Kasumi-1 (cell line): ENCODE measurements at places on chromosomes 2 and 18.

DNA sequence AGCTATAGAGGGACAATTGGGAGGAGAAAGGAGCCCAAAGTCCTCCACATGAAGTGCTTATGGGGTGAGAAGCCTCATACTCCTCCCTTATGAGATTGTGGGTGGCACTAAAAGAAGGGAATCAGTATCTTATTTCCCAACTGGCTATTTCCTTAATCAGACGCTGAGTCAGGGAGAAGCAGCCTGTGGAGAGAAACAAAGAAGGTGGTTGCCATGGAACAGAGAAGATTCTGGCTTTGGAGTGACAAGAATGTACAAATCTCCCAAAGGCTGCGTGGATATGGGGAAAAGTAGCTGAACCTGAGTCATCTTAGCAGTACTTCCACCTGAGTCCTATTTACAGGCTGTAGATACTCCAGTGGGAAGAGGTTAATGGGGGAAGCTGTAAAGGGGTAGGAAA lies 115.8 kb upstream of the CWC22 start:
- no peak for DNase-seq

DNA sequence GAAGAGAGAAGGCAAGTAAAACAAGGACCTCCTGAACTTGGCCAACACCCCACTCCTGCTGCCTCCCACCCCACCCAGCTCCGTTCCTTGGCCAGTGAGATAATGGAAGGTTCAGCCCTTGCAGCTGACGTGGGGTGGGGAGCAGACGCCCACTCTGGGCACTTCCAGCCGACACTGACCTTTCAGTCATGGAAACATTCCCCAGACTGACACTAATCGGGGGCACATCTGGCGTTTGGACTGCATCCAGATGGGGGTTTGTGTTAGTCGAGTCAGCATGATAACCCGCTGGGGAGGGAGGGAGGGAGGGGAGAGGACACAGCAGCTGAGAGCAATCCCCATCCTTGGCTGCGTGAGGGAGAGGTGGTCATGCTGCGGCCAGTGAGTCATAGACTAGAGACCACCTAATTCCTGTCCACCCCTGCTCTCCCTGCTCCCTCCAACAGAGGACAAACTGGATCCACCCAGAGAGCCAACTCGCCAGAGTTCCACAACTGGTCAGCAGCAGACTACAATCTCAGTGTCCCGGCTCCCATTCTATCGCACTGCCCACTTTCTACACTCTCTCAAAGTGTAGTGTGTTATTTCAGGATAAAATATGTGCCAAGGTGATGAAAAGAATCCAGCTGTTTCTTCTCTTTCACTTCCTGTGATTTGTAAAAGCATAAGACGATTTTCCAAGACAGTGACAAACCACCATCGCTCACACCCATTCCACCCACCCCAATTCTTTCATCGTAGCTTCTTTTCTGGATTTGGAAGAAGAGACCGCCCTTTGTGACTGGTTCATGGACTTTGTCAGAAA lies 115.4 kb upstream of the PKDCC start:
- DNase-seq = no peak

DNA sequence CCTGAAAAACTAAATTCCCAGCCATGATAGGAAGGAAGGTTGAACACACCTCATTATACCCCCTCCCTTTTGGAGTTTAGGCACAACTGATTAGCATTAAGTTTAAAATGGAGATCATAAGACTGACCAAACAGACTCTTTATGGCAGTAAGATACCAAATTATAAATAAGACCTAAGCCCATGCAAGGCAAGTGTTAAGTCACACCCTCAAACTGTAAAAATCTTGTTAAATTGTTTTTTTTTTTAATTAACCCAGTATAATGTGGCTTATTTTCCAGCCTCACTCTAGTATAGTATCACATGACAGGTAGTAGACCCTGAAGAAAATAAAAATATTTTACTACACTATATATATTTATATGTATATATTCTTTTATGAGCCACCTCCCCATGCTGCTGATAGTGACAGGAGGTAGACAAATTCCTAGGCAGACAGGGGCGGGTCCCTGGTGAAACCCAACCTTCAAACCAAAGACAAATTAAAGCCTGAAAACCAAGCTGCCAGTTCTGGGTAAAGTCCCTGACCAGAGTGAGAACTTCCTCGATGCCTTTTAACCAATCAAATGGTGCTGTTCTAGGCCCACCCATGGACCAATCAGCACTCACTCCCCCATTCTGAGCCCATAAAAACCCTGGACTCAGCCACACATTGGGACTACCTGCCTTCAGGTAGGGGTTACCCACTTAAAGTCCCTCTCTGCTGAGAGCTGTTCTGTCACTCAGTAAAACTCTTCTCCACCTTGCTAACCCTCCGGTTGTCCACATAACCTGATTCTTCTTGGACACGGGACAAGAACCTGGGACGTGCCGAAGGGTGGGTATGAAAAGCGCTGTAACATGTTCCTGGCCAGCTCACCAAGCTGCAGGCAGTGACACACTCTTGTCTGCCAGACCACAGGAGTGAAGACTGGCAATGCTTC lies 123.9 kb upstream of the B3GNT2 start:
- DNase-seq = no peak

- no peak for DNase-seq
Observed at GRCh38 chr2:239684996-239685395, 284.2 kb upstream of the HDAC4 start.

DNA sequence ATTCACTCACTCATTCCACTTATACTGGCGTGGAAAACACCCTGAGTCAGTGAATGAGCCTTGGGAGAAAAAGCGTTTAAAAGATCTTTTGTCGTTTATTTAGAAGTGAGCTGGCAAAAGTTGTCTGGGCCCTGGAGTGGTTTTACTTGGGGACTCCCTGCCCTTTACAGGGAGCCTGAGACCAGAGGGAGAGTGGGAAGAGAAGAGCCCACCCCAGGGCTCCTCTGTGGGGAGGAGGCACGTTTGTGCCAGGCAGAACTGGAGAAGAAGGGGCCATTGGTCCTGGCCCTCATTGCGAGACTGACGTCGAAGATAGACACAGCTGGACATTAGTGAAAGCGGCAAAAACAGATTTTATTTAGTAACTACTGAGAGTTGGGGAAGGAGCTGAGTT lies 25.7 kb downstream of the DCDC2C start:
- DNase-seq = no peak

- no peak for DNase-seq
Observed at GRCh38 chr2:105865222-105865913, 120.7 kb downstream of the NCK2 start.

- no peak for DNase-seq
Observed at GRCh38 chr2:24237313-24237712, 62.5 kb downstream of the FAM228A start.

DNA sequence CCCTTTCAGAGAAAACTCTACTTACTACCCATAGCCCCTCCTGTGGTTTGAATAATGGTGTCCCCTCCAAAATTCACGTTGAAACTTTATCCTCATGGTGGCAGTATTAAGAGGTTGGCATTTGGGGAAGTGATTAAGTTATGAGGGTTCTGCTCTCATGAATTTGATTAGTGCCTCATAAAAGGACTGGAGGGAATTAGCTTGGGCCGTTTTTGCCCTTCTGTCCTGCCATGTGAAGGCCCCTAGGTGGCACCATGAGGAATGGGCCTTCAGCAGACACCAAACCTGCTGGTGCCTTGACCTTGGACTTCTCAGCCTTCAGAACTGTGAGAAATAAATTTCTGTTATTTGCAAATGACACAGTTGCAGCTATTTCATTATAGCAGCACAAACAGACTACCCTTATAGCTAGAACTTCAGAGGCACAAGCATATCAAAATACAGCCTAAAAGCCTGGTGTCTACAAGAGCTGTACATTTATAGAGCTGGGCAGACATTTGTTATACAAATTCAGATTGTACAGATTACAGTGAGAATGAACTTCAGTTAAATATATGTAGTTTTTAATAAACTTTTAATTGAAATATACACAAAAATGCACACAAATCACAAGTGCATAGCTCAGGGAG lies 2.6 kb upstream of the PTPN2 start:
- DNase-seq = peak; percentile 35

GRCh38 chr2:127014630-127015029 lies 92.3 kb downstream of the BIN1 start:
- DNase-seq = no peak

GRCh38 chr2:59080451-59081181 lies 839.5 kb upstream of the FANCL start:
- DNase-seq = no peak

GRCh38 chr18:45227001-45227742 lies 388.1 kb upstream of the SLC14A2 start:
- DNase-seq = no peak

DNA sequence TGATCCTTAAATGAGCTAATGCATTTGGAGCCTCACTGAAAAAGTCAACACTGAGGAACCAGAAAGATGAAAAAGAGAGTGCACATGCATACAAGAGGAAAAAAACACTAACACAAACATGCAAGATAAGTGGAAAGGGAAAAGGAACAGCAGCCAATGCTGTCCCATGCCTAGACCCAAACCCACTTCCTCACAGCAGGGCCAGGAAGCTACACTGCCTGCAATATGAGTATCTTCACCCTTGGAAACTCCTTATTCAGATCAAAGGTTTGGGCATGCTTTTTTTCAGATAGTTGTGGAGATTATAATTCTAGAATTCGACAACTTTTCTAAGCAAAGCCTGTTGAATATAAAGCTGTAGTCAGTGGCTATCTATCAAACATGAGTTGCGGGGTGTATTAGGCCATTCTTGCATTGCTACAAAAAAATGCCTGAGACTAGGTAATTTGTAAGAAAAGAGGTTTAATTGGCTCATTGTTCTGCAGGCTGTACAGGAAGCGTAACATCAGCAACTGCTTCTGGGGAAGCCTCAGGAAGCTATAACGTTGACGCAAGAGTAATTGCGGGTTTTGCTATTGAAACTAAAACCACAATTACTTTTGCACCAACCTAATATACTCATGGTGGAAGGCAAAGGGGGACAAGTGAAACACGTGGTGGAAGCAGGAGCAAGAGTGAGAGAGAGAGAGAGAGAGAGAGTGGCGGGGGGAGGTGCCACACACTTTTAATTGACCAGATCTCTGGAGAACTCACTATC lies 138.2 kb downstream of the MBD2 start:
- peak; percentile 90 for DNase-seq

DNA sequence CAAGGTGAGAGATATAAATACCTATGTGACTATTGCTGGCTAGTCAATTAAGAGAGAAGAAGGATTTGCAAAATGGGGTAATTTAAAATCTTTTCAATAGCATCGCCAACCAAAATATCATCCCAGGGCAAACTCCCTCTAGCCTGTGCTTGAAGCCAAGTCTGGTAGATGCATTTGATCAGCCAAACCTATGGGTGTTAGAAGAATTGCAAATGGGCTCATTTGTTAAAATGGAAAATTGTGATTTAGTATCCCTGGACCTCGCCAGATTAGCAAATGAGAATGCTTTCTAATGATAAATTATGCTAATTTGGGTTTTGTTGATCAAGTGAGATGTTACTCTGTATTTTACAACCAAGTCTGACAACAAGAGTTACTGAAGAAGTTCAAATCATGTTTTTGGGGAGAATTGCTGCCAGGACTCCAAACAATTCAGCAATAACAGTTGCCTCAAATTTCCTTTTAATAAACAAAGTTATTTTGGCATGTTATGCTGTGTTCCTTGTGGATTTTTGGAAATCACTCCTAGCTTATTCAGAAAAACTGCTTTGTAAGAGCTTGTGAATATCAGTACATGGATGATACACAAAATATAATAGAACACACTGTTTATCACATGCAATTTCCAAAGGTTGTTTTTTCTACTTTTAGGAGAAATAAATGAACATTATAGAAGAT lies 272.5 kb upstream of the PARD3B start:
- no peak for DNase-seq

DNA sequence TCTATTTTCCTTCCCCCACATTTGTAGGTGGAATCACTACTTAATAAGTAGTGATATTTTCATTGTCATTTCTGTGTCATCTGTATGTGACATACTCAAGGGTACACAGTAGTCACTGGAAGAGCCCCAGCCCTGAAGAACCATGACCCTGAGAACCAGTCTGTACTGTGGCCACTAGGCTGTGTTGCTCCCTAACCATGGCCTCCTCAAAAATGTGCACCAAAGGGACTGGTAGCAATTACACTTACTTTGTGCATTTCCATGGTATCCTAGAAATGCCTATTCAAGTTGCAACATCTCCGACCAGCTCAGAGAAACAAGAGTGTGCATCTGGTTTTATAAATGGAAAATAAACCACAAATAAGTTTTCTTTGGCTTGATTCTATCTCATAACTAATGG lies 155.1 kb downstream of the DOCK10 start:
- DNase-seq = no peak

DNA sequence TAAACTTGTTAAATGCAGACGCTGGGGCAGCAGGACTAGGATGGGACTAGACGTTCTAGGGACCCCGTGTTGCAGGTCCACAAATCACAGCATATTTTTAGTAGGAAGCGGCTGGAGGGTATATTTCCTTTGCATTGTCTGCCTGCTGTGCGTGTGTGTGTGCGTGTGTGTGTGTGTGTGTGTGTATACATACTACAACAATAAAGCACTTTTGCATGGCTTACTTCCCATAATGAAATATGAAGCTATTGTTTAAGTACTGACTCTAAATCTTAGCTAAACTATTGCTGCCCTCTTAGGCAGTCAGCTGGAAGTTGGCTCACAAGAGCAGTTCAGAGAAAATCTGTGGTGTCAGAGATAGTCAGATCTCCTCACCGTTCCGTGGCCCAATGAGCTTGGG lies 133.4 kb downstream of the CABLES1 start:
- no peak for DNase-seq

- DNase-seq = no peak
Observed at GRCh38 chr2:163044114-163044513, 205.5 kb upstream of the KCNH7 start.

DNA sequence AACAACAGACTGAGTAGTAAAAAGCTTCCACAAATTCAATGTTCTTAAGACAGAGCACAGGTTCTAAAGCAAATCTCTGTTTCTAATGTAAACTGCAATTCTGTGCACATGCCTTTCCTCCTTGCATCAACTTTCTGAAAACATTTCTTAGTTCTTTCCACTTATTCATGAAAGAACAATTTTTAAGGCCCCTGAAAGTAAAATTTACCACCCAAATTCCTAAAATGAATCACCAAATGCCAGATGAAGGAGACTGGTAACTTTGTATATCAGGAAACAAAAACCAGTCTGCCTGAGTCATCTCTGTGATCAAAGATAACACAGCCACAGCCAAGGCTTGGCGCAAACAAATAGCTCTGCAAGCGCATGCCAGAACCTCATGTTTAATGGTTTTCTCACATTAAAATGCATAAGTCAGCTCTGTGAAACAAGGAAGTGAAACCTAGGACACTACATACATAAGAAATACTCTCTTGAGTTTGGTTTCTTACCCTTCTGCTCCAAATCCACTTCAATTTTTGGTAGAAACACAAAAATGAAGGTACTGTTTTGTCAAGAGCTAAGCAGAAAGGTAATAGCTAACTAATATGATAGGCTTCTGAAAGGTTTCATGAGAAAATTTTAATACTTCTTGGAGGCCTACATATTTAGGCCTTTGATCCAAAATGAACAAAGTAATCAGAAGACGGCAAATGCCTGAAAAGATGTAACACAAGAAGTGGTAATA lies 169.4 kb downstream of the THADA start:
- DNase-seq = peak; percentile 51
